ENCODE measurements at places on chromosomes 6 and 20.

- DNase-seq = no peak
These were observed 126.5 kb upstream of the JAG1 start for GRCh38 chr20:10800288-10800687.

DNA sequence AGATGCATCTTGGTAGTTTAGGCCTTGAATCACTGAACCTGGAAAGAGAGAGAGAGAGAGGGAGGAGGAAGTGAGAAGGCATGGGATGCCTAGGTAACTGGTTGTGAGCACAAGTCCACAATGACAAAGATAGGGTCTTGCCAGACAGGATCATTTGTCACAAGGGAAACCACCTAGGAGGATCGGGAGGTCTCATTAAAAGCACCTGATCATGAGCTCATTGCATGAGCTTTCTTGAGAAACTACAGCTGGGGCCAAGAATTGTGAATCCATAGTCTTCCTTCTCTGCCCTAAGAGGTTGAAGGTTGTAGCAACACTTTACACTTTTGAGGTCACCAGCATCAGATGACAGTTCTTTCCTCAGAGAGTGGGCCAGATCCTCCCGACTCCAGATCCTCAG lies 195.7 kb downstream of the CD83 start:
- no peak for DNase-seq

- no peak for DNase-seq
These were observed 19.4 kb downstream of the ESF1 start for GRCh38 chr20:13765299-13765698.

GRCh38 chr6:158892266-158892665 lies 73.1 kb upstream of the EZR start:
- DNase-seq = no peak

DNA sequence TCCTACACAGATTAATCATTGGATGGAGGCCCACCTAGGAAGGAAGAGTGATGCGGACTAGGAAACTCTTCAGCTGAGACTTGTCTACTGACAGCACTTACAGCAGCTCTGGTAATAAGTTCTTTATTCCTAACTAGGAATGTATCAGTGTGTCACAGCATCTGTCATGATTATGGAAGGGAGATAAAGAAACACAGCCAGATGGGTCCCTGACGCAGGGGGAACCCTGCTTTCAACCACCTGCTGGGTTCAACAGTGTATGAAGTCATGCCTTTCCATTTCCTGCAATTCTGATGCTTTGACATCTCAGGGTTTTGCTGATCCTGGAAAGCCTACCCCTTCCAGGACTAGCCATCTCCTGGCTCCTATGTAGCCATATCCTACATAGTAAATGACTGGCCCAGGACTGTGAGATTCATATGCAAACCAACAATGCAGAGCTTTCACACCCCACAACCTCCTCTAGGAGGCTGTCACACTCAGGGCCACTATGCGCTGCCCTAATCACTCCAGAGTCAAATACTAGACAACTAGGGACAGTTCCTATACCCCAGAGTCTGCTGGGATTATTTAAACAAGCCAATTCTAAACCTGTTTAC lies 29.0 kb upstream of the MANEA start:
- DNase-seq = no peak

DNA sequence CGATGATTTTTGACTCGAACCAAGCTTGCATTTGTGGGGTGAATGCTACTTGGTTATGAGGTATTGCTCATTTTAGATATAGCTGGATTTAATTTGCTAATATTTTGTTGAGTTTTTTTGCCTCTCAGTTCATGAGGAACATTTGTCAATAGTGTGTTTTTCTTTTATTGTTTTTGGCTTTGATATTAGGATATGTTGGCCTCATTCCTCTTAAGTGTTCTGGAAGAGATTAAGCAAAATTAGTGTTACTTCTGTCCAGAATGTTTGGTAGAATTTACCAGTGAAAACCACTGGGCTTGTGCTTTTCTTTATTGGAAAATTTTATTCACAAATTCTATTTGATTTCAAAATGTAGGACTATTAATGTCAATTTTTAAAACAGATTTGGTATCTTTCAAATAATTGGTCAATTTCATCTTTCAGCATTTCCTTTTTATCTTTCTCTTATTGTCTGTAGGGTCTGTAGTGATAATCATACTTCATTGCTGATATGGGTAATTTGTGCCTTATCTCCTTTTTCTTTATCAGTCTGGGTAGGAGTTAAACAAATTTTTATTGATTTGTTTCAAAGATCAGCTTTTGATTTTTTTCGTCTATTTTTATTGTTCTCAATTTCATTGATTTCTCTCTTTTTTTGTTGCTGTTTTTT lies 14.1 kb downstream of the AIG1 start:
- DNase-seq = no peak

DNA sequence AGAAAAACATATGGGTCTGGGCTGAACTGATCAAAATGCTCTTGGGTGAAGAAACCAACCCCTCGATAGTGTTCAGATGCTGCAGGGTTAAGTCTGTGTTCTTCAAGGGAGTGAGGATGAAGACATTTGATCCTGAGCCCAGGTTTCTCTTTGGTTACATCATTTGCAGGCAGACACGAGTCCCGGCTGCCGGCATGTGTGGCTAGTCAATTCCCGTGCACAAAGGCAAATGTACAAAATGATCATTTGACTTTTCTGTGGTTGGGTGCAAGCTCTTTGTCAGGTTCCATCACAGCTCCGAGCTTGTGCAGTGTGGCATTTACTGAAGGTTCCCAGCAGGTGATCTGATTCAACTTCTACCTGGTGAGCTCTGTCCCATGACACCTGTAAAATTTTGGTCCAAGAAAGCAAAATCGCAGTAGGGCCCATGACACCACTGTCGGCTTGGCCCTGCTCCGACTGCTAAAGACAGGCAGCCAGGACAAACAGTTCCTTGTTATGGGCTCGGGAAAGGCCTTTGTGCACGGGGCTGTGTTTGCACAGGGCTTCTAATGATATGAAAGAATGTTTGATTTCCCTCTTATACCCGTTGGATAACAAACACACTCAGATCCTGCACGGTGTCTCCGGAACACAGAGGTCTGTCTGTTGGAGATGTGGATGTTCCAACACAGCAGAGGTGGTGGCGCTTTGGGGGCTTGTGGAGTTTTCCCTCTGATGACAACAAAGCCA lies 46.9 kb downstream of the GJA10 start:
- DNase-seq = no peak

DNA sequence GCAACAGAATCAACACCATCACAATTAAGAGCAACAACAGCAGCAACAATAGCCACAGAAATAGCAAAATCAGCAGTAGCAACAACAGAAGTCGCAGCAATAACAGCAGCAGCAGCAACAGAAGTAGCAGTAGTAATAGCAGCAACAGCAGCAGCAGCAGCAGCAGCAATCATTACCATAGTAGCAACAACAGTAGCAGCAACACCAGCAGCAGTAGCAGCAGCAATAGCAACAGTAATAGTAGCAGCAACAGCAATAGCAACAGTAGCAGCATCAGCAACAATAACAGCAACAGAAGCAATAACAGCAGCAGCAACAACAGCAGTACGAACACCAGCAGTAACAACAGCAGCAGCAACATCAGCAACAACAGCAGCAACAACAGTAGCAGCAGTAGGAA lies 39.8 kb downstream of the SLC22A2 start:
- no peak for DNase-seq

- DNase-seq = no peak
These were observed 126.9 kb upstream of the UFL1 start for GRCh38 chr6:96394727-96395126.

DNA sequence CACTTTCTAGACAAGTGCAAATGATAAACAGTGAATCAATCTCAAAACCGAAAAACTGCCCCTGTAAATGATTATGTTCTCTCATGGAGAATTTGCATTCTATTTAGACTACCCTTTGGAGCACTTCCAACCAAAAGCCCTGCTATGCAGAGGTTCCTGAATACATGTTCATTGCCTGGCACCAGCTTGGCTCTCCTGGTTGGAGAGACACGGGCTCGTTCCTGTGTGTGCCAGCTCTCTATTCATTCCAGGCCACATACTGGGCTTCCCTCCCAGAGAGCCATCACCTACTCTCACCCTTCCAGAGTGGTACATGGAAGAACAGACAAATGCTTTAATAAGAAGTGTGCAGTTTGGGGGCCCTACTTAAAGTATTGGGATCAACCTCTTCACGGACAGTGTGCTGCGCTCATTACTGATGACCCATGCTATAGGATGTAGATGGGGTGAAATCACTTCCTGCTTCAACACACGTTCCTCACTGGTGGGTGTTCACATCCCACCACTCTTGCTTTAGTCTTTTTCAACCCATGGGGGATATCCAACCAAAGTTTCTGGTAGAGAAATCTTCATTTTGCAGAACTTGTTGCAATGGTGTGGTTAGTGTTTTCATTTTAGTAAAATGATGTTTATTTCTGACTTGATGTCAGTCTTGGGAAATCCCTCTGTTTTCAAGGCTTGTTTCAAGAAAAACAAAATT lies 38.5 kb upstream of the NAA20 start:
- DNase-seq = no peak

- no peak for DNase-seq
These were observed 160.8 kb upstream of the RNF24 start for GRCh38 chr20:4176187-4176586.

DNA sequence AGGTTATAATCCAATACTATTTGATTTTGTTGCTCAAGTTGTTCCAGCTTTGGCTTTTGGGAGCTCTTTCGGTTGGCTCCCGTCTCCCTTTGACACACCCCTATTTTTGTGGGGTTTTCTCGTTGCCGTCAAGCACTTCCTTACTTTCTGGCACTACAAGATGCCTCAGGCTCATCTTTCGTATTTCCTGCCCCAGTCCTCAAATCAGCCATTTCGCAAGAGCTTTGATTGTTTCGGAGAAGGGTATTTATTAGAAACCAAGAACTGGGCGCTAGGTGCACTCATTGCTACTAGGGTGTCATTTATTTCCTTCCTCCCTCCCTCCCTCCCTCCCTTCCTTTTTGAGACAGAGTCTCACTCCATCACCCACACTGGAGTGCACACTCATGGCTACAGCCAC lies 13.3 kb upstream of the SOX12 start:
- no peak for DNase-seq

GRCh38 chr6:30768634-30769087 lies 24.3 kb upstream of the IER3 start:
- DNase-seq = no peak

- DNase-seq = no peak
These were observed 8.8 kb upstream of the SNAI1 start for GRCh38 chr20:49973981-49974380.

DNA sequence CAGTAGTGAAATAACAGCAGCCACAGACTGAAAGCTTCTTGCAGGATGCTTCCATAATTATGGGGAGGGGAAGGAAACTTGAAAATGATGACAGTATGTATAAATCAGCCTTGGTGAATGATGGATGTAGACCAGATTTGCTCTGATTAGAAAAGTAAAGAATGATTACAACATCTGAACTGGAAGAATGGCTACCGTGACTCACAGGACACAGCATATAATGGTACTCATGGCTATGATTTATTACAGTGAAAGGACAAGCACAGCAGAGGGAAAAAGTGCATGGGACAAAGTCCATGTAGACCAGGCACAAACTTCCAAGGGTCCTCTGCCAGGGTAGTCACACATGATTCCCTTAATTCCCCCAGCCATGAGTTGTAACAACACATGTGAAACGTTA lies 70.7 kb upstream of the POPDC3 start:
- no peak for DNase-seq

DNA sequence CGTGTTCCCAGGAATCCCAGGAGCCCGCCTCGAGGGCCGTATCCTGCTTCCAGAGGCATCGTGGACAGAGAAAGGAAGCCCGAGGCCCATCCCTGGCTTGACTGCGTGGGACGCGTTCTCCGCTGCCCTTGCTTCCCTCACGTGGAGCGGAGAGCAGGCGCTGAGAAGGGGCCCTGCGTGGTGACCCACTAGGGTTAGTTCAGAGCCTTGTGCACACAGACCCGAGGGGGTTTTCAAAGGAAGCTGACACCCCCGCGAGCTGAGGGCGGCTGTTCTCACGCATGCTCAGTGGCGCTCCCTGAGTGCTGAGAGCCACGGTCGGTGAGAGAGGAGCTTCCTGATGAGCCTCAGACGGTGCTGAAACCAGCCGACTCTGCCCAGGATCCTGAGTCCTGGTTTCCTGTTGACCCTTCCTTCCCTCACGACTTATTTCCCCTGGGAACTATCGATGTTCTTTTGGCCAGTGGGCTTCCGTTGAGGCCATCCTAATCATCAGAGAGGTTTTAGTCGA lies 28.9 kb upstream of the CCR6 start:
- DNase-seq = no peak

- DNase-seq = no peak
These were observed 295.5 kb upstream of the ADGRB3 start for GRCh38 chr6:68339488-68340131.

DNA sequence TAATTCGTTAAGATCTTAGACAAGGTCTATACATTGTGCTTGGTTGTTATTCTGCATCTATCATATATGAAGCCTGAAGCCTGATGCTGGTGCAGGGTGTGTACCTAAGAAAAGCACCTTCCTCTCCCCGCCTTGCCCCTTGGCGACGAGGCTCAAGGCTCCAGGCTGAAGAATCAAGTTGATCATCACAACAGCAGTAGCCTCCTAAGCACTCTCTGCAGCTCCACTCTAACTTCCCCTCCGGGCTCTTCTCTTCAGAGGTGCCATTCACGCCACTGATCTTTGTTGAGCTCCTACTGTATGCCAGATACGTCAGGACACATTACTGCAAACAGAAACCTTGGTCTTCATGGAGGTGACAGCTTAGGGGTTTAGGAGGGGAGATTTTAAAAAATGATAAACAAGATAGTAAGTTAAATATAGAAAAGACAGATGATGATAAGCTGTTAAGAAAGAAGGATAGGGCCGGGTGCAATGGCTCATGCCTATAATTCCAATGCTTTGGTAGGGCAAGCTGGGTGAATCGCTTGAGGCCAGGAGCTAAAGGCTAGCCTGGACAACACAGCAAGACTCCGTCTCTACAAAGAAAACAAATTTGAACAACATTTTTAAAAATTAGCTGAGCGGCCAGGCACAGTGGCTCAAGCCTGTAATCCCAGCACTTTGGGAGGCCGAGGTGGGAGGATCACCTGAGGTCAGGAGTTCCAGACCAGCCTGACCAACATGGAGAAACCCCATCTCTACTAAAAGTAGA lies 38.4 kb upstream of the ZNF217 start:
- no peak for DNase-seq

DNA sequence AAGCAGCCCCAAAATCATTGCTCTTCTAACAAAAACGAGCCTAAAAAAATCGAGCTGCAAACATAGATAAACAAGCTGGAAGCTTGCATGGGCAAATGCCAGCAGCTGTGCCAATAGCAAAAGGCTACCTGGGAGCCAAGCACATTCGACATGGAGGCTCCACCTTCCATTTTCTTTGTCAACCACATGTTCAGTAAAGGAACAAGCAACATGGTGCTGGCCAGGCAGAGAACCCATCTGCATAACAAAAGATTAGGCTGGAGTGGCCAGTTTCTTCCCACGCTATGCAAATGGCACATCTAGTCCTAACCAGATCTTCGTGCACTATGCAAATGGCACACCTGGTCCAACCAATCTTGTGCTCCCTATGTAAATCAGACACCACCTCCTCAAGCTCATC lies 110.5 kb downstream of the KIF16B start:
- no peak for DNase-seq

Data from nephron progenitor cell (in vitro differentiated cells).